Activated CD4-positive, alpha-beta T cell treated with anti-CD3 and anti-CD28 coated beads for 36 hours (primary cell): ENCODE measurements at places on chromosomes 12 and 14.

DNA sequence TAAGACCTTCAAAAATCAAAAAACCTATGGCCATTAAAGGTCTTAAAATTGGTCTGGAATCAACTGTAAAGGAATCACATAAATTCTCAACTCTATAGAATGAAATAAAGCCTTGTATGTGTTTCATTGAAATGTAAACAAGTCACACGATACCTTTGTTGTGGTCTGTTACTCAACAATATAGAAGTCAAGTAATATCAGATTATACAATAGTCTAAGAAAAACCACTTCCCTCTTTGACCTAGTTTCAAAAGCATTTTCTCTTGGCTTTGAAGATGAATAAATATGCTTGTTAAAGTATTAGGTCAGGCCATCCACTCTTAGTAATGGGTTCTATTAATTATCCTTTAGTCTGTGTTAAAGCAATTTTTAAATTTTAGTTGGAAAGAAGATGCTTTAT, 79.8 kb upstream of the DIO2 start:
- DNase-seq: no peak

GRCh38 chr14:71119075-71119474, 211.8 kb downstream of the PCNX1 start:
- peak; percentile 25 for DNase-seq

- DNase-seq: peak; percentile 47
Measured at GRCh38 chr14:97178781-97179180, 381.6 kb downstream of the VRK1 start.

- no peak for DNase-seq
Measured at GRCh38 chr12:85782711-85783110, 53.5 kb downstream of the RASSF9 start.

DNA sequence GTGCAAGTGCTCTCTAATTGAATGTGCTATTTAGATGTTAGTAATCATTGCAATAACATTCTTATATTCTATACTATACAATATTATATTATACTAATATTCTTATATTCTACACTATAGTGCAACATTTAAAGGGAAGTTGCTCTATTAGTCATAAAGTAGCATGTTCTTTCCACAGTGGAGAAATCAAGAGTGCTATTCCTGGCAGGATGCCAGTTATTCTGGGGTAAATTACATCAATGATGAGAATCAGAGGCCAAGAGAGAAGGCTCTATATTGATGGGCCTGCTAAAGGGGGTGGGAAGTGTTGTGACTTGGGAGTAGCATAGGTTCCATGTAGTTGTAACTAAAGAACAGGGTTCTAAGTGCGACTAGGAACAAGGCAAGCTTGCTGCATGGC, 121.5 kb downstream of the SLC15A5 start:
- DNase-seq: no peak

- no peak for DNase-seq
Measured at GRCh38 chr12:22312336-22312735, 22.2 kb downstream of the ST8SIA1 start.

GRCh38 chr14:28057359-28058296, 709.0 kb upstream of the FOXG1 start:
- no peak for DNase-seq

GRCh38 chr12:1810201-1810930, 10.0 kb upstream of the LRTM2 start:
- no peak for DNase-seq

- DNase-seq: no peak
Measured at GRCh38 chr12:29578731-29579130, 81.2 kb upstream of the OVCH1 start.

DNA sequence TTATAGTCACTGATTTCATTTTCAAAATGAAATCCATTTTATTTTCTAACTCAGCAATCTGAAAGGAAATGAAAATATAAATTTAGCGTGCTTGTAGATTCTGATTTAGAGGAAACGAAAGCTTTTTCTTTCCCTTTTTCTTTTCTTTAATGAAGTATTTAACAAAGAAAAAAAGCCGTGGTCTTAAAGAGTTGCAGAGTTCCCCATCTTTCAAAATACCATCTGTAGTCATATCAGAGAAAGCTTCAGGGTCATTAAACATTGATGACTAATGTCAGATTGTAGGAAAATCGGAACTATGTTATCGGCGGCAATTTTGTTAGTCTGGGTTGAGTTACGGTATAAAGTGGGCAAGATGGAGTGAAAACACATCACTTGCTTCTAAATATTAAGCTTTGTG, 32.3 kb downstream of the DRAM1 start:
- DNase-seq: no peak

DNA sequence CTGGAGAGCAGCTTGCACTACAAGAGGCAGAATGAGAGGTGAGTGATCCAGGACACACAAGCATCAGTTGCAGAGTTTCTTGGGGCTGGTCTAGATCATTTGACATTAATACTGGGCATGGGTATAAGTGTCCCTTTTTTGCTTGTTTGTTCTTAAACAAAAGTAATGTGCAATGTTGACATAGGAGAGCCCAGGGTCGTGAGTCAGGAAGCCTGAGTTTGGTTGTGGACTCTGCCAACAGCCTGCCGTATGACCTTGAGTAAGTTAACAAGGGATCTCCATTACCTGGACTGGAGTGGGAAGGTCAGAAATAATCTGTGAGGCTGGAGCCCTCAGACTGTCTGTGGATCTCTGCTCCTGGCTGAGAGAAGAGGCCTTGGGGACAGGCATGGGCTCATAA, 170.3 kb downstream of the KCNA5 start:
- no peak for DNase-seq

- peak; percentile 33 for DNase-seq
Measured at GRCh38 chr12:57523706-57524614, 1.3 kb downstream of the MBD6 start.

GRCh38 chr12:125221602-125222001, 156.4 kb downstream of the AACS start:
- no peak for DNase-seq

DNA sequence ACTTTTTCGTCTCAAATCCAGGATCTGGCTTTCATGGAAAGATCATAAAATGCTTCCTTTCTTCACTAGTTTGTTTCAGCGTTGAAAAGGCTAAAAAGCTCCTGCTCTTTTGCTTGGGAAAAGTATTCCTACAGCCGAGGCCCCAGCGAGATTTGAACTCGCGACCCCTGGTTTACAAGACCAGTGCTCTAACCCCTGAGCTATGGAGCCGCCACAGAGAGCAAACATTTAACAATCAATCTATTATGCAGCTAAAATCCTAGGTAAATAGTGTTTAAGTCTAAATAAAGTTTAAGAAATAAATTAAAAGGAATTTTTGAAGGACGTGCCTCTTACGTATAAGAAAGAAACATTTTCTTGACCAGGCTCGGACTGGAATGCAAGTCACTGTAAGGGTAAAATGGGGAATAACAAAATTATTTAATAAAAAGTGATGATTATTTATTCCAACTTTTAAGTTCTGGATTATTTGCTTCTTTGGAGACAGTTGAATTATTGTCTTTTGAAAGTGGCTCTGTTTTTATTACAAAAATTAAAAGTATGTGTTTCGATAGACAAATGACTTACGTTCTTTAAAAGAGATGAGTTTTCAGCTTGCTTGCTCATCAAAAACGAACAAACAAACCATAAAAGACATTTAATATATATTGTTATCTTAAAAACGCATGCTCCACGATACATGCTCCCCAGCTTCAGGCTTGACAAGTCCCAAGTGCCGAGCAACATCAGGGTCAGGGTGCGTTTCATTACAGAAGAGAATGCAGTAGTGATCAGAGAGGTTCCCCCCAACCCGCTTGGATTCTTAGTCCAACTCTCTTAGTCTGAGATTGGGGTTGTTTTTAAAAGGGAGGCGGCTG, 10.2 kb downstream of the OR6S1 start:
- DNase-seq: peak; percentile 77

DNA sequence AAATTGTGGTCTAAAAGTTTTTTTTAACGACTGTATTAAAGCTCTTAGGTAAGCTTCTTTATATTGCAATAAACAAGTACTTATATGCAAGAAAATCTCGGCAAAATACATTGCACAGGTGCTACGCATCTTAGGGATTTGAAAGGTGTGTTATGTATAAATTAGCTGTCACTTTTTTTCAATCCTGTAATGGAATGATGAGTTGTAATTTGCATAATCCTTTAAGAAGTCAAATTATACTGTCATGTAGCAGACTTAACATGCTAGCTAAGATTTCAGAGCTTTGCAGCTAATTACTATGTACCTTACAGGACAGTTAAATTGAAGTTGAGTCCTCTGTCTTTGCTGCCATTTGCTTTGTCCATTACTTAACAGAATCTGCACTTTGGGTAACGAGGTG, 117.5 kb downstream of the NPAS3 start:
- no peak for DNase-seq

DNA sequence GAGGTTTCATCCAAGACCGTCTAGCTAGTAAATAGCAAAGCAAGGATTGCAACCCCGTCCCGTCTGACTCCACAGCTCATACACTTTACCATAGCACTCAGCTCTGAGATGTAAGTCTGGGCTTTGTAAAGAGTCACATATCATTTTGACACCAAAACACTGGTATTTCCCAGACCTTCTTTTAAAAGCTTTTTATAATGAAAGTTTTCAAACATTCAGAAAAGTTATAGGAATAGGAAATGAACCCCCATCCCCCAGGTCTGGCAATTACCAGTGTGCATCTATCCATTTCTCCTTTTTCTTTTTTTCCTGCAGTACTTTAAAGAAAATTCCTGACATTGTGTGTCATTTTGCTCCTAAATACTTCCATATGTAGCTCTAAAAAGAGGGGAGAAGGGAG, 183.6 kb upstream of the CCND2 start:
- no peak for DNase-seq

DNA sequence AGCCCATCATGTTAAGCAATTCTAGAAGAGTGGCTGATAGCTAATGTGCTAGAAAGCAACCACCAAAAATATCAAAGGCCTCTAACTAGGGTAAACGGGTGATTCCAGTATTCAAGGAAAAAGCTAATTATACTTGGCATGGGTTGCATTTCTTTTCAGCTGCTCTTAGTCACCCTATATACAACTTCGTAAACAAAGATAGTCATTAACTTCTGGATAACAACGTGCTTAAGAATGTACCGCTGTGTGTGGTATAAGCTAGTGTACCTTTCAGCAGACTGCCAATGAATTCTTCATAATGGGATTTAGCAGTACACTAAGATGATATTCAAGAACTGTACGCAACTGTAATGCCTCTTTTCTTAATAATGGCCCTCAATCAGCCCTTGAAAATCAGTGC, 42.2 kb upstream of the SLC6A13 start:
- DNase-seq: no peak

GRCh38 chr12:122099856-122100255, 21.3 kb downstream of the MLXIP start:
- DNase-seq: no peak

GRCh38 chr12:65637774-65638173, 186.5 kb upstream of the HMGA2 start:
- no peak for DNase-seq

DNA sequence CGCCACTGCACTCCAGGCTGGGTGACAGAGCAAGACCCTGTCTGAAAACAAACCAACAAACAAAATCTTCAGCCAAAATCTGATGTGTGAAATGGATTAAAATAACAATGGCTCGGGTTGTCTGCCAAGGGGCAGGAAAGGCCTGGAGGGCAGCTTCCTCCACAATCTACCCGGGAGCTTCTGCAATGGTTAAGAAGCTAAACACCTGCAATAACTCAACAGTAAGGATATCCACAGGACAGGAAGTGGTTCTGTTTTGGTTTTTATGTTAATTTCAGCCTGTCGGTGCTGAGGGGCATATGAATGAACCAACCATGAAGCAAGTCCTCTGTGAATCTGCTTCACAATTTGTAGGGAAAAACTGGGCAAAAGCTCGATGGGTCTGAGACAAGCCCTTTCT, 34.4 kb downstream of the RAD52 start:
- no peak for DNase-seq

- peak; percentile 38 for DNase-seq
Measured at GRCh38 chr12:14185427-14186192, 179.9 kb upstream of the ATF7IP start.

DNA sequence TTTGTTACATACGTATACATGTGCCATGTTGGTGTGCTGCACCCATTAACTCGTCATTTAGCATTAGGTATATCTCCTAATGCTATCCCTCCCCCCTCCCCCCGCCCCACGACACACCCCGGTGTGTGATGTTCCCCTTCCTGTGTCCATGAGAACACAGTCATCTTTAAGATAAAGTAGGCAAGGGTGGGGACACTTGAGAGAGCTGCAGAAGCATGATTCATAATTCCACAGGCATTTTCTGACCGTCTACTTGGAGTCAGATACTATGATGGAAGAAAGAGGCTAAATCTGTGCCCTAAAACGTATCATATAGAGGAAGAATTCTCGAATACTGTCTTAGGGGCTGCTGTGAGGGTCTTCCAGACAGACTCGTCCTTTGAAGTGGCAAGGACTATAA, 145.9 kb upstream of the VASH1 start:
- no peak for DNase-seq

DNA sequence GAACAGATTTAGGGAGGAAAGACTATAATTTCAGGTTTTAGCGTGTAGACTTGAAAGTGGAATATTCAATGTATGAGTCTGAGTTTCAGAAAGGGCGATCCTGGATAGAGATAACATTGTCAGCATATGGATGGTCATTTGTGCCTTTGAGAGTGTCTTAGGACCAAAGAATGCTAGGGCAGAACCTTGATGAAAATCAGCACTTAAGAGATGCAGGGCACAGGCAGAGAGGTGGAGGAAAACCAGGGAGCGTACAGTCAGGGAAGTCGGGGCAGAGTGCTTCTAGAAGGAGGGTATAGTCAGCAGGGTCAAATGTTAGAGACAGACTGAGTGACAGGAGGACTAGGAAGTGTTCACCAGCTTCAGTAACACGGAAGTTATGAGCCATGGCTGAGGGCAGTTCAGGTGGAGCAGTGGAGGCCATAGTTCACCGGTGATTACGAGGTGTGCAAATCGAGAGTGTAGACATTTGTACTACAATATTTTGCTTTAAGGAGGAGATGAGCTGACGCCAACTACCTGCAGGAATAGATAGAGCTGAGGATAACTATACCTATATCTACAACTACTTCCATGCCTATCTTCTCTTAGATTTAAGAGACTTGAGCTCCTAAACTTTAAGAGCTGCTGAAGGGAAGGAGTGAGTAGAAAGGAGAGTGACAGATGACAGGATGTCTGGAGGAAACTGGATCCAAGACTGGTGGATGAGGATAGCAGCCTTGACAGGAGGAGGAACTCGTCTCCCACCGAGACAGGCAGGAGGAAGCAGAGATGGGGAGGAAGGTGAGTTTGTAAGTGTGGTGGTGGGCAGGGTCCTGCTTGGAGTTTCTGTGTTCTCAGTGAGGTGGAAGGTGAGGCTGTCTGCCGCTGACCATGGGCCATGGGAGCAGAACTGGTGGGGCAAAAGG, 6.5 kb downstream of the CBLN3 start:
- no peak for DNase-seq
